Left ventricle myocardium superior (tissue), 1 donor: ENCODE measurements at places on chromosomes 4 and X.

- no peak for DNase-seq
Measured at GRCh38 chr4:121789960-121790829, 10.9 kb upstream of the EXOSC9 start.

- DNase-seq = no peak
Measured at GRCh38 chr4:152536545-152537182, 772 bp upstream of the FBXW7 start.

DNA sequence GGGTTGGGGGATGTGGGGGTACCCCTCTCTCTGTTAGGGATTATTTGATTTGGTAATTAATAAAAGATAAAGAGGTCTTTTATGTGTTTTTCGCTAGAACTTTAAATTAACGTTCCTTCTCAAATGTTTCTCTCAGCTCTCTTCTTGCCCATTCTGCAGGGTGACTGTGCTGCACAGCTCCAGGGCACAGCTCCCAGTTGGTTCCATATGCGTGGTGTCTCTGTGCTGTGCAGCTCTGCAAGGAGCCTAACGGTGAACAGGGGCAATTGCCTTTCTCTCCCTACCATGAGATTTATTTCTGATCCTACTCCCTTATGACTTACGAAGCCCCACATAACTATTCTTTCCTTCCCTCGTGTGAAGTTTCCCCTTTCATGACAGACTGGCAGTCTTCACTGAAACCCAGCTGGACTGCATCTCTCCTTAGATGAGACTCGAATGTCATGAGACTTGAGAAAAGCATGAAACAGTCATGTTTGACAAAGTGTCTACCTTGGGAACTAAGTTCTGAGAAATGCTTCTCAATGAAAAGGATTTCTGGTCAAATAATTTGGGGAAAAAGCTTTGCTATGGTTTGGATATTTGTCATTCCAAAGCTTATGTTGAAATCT is 50.2 kb upstream of the SPRY1 start:
- DNase-seq = no peak

DNA sequence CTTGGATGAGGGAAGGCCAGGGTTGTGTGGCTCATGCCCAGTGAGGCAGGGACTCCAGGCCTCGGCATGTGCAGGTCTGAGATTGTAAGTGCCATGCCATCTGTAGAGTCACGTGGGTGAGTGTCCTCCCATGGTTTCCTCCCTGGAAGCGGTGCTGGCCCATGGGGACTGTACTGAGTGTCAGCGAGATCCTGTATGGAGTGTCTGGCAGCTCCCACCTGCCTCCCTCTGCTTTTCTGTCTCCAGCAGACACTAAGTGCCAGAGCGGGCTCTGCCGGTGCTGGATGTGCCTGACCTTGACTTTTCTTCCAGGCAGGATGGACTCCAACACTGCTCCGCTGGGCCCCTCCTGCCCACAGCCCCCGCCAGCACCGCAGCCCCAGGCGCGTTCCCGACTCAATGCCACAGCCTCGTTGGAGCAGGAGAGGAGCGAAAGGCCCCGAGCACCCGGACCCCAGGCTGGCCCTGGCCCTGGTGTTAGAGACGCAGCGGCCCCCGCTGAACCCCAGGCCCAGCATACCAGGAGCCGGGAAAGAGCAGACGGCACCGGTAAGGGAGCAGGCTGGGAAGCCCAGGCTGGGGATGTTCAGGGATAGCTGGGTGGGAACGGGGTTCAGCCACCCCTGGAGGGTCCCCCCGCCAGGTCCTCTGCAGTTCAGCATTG is 7.6 kb downstream of the WFS1 start:
- DNase-seq = peak; percentile 73
